ENCODE measurements at places on chromosomes 16 and 17. TPM values are rescaled to one million over a fixed set of nuclear protein-coding genes. Genes with fewer than 3 reads are reported as not detected.

Gene NUBP1
- 14.9 TPM for total RNA-seq

- peak; percentile 54 for DNase-seq
- H3K27ac ChIP-seq = no peak overlapping the region
- peaks cover 33% of the 10 kb centered on the region for H3K27me3 ChIP-seq
These were observed 16.4 kb upstream of the RBFOX3 start for GRCh38 chr17:79627184-79627765.

GRCh38 chr16:81483970-81484595 is 39.5 kb downstream of the CMIP start:
- H3K4me3 ChIP-seq = no peak overlapping the region
- peaks cover 48% of the 10 kb centered on the region for H3K4me1 ChIP-seq
- no peak overlapping the region for H3K27ac ChIP-seq
- H3K27me3 ChIP-seq = no peaks in the 10 kb centered on the region
- no peaks in the 10 kb centered on the region for H3K36me3 ChIP-seq
- DNase-seq = no peak

Gene KCNJ12
- total RNA-seq = 0.56 TPM

Gene MYH8
- total RNA-seq = not detected

DNA sequence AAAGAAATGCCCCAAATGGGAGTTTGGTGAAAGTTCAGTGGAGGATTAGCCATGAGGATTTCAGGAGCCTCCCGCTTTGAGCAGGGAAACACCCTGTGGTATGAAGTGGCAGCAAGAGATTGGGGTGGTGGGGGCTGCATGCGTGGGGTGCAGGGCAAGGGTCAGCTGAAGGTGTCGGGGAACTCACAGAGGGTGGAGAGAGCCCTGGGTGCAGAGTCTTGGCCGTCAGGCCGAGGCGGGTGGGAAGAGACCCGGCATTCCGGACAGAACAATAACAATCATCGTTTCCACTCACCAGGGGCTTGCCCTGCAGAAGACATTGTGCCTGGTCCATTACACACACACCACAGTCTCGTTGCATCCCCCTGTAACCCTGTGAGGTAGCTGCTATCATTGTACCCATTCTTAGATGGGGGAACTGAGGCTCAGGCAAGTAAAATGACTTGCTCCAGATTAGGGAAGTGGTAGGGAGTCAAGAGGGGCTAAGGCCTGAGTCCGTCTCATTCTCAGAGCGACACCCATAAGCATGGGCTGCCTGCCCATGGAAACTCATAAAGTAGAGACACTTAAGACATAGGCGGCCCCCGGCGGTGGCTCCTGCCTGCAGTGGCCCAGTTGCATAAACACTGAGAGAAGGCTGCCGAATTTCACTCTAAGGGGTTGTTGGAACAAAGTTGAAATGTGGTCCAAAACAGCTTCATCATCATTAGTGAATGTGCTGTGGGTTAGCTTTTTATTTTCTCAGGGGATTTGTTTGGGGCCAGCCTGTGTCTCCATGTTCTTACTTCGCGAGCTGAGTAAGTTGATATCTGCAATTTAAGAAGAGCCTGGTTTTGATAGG is 93.3 kb downstream of the CMIP start:
- DNase-seq = no peak
- H3K4me1 ChIP-seq = peaks cover 27% of the 10 kb centered on the region
- no peaks in the 10 kb centered on the region for H3K36me3 ChIP-seq
- H3K4me3 ChIP-seq = no peak overlapping the region
- H3K27me3 ChIP-seq = no peaks in the 10 kb centered on the region
- peak overlapping the region; percentile 20 for H3K27ac ChIP-seq

- peak; percentile 60 for DNase-seq
- no peaks in the 10 kb centered on the region for H3K4me1 ChIP-seq
- no peaks in the 10 kb centered on the region for H3K36me3 ChIP-seq
- no peak overlapping the region for H3K27ac ChIP-seq
These were observed 503 bp downstream of the C16orf54 start for GRCh38 chr16:29745121-29745852.

GRCh38 chr16:86195863-86196630 is 297.1 kb downstream of the IRF8 start:
- no peak overlapping the region for H3K27ac ChIP-seq
- no peaks in the 10 kb centered on the region for H3K36me3 ChIP-seq

Gene NAGS
- 0.73 TPM for total RNA-seq

GRCh38 chr16:57536306-57537193 is at the start of gene CCDC102A:
CCDC102A (minus strand) TSS chr16:57536571; CDS start chr16:57529177, 7,394 bp downstream.
- H3K36me3 ChIP-seq = no peaks in the 10 kb centered on the region
- H3K4me3 ChIP-seq = peak within 1 kb of the TSS; percentile 87
- H3K4me1 ChIP-seq = peaks cover 67% of the 10 kb centered on the region
- H3K27me3 ChIP-seq = no peaks in the 10 kb centered on the region
- DNase-seq = no peak

DNA sequence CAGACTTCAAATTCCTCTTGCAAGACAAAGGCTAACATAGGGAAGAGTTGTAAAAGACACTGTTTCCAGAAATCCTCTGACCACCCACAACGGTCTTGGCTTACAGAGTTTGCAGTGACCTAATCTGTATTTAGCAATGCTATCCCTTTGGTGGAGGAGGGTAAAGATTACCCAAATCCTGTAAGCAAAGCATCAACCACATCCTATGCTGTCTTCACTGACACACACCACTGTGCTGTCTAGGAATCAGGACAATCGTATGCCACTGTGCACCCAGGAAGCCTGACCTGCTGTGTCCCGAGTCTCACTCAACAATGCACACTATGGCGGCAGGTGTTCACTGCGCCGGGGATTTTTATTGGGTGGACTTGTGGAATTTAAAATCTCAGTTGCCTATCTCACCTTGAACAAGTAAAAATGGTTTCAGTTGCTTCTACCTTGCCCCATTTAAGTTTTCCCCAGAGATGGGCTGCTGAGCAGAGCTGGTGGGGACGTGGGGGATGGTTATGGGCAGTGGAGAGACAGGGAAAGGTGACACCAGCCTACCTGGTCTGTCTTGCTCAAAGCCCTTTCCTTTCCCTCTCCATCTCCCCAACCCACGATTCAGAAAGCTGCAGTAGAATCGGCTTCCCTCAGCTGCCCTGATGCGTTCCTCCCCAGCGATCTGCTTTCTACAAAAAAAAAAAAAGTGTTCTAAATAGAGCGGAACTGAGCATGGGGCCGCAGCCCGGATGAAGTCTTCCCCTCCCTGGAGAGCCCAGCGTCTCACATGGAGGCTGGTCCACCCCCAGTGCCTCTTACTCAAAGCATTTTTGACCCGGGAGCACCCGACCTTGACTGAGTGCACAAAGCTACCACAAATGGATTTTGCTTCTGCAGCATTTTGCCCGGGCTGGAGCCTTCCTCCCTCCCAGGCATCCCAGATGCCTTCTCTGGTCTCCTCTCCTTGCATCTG is 271.5 kb downstream of the SOX9 start:
- H3K36me3 ChIP-seq = no peaks in the 10 kb centered on the region
- no peak overlapping the region for H3K27ac ChIP-seq
- no peaks in the 10 kb centered on the region for H3K27me3 ChIP-seq
- H3K4me1 ChIP-seq = no peaks in the 10 kb centered on the region
- no peak overlapping the region for H3K4me3 ChIP-seq

- DNase-seq = no peak
- H3K4me3 ChIP-seq = peak within 1 kb of the TSS; percentile 98
- peaks cover 5% of the 10 kb centered on the region for H3K27me3 ChIP-seq
These were observed at the start of gene MMD for GRCh38 chr17:55421179-55421934. MMD (minus strand) TSS chr17:55421835; CDS start chr17:55421695, 140 bp downstream.

DNA sequence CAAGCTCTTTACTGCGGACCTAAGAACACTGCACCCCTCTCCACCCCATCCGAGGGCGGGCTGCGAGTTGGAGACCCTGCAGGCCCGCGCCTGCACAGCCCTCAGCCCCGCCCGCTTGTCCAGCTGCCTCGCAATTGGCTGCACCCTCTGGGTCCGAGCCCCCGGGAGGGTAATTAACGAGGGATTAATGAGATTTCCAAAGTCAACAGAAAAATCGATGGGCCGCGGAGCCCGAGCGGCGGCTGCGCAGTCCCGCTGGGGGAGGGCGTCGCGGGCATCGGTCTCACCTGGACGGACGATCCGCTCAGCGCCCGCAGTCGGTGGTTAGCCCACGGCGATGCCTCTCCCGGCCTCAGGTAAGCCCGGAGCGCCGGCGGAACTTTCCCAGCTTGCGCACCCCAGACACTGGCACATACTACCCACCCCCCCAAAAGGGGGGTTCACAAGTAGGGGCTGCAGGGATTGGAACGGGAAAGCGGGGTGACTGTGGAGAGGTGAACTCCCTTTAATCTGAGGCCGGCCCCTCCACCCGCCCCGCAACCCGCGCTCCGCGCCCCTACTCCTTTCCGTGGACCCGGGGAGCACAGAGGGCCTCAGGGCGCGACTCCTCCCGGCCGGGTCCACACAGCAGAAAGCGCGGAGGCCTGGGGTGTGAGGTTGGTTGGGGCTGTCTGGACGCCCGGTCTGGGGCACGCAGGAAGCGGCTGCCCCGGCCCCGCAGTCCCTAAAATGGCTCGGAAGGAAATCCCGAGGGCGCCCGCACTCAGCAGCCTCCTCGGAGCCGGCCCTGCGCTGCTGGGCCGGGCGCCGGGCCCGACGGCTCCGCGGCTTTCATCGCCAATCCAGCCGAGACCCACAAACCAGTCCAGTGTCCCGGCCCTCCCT is at the start of gene OTOP3:
Gene OTOP3, plus strand, starts transcription at position 314 of the 885 bp plus-strand sequence. Its CDS starts 24 bp downstream, at position 338.
- H3K4me1 ChIP-seq = peaks cover 11% of the 10 kb centered on the region
- DNase-seq = no peak
- H3K27me3 ChIP-seq = peaks cover 65% of the 10 kb centered on the region
- H3K27ac ChIP-seq = no peak within 1 kb of the TSS
- H3K4me3 ChIP-seq = peak within 1 kb of the TSS; percentile 17

DNA sequence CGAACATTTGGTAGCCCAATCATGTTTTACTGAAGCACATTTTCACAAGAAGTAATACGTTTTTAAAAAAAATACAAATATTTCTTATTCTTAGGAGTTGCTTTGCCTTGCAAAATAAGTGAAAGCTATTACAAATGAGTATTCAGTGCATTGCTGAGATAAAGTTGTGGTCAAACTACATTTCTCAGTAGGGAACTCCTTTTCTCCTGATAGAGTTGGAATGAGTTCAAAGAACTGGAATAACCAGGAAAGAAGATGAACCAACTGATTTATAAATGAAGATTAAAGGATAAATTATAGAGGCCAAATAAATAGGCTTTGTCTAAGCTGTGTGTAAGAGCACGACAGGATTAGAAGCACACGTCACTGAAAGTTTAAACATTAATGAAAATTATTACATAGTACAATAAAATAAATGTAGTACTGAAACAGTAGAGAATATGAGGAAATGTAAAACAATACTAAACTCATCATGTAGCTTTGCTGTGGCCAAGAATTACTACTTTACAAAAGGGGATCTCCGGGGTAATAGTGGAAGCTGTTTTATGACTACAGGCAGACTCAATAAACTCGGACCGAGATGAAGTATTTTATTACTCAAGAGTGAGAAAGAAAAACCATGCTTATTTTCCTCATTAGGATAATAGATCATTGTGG is 73.6 kb downstream of the KCNJ2 start:
- DNase-seq = no peak
- H3K27me3 ChIP-seq = no peaks in the 10 kb centered on the region
- H3K4me3 ChIP-seq = no peak overlapping the region
- H3K36me3 ChIP-seq = no peaks in the 10 kb centered on the region
- no peak overlapping the region for H3K27ac ChIP-seq

DNA sequence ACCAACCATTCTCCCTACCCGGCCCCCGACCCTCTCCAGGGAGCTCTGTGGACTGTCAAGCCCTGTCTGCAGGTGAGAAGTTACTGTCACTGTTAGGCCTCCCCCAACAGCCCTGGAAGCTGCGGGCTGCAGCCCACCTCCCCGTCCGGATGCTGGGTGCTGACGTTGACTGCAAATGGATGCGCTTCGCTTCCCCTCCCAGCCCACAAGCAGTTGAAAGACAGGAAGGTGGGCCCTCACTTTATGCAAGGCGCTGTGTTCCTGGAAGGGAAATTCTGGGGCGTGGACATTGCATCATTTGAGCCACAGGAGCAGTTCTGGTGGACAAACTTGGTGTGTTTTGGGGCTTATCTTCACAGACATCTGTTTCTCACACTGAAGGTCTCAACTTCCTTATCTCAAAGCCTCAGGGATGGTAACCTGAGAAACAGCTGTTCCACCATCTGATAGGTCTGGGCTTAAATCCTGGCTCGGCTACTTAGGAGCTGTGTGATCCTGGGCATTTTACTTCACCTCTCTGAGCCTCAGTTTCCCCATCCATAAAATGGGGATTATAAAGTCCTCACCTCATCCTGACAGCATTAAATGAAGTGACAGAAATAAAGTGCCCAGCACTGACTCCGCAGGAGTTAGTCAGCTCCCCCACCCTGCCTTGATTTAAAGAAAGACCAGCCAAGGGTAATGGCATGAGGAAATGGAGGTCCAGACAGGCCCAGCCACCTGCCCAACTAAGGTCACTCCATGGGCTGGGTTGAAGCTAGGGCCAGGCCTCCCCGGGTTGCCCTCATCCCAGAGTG is 4.6 kb upstream of the DRC7 start:
- H3K27ac ChIP-seq = no peak overlapping the region
- H3K36me3 ChIP-seq = no peaks in the 10 kb centered on the region
- H3K27me3 ChIP-seq = no peaks in the 10 kb centered on the region
- no peaks in the 10 kb centered on the region for H3K4me1 ChIP-seq

DNA sequence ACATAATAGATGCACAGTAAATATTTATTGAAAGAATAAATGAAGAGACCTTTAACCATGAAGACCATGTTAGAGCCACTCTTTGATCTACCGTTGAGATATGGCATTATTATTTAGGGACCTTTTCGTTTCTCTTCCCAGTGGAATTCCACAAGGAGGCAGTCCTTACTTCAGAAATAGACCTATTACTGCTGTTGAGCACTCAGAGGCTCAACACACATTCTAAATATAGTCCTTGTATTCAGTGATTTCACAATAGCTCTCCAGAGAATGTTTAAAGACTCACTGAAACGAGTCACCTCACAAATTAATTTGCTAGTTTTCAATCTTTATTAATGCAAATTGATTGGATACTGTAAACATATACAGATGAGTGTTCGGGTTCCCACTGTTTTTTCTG is 603.8 kb downstream of the CDH8 start:
- no peak overlapping the region for H3K27ac ChIP-seq
- no peak overlapping the region for H3K4me3 ChIP-seq
- DNase-seq = no peak
- no peaks in the 10 kb centered on the region for H3K36me3 ChIP-seq

Gene TEKT3
- total RNA-seq = not detected

- H3K36me3 ChIP-seq = no peaks in the 10 kb centered on the region
- no peak for DNase-seq
- no peaks in the 10 kb centered on the region for H3K27me3 ChIP-seq
- no peak overlapping the region for H3K4me3 ChIP-seq
These were observed 243.5 kb downstream of the STX8 start for GRCh38 chr17:9332132-9332494.

GRCh38 chr16:75197522-75198134 is 9.3 kb downstream of the CTRB2 start:
- H3K4me1 ChIP-seq = peaks cover 3% of the 10 kb centered on the region
- peaks cover 9% of the 10 kb centered on the region for H3K27me3 ChIP-seq

Gene SALL1
- total RNA-seq = 0.08 TPM

- peaks cover 4% of the 10 kb centered on the region for H3K27me3 ChIP-seq
- H3K36me3 ChIP-seq = no peaks in the 10 kb centered on the region
- no peak overlapping the region for H3K4me3 ChIP-seq
- H3K4me1 ChIP-seq = no peaks in the 10 kb centered on the region
These were observed 54.3 kb upstream of the MED13 start for GRCh38 chr17:62119373-62119772.

GRCh38 chr17:17779015-17779611 is 57.7 kb downstream of the SREBF1 start:
- peaks cover 67% of the 10 kb centered on the region for H3K4me1 ChIP-seq
- no peak for DNase-seq
- no peak overlapping the region for H3K4me3 ChIP-seq
- peak overlapping the region; percentile 27 for H3K27ac ChIP-seq
- no peaks in the 10 kb centered on the region for H3K27me3 ChIP-seq
